ENCODE measurements at places on chromosomes 7 and 10.

DNA sequence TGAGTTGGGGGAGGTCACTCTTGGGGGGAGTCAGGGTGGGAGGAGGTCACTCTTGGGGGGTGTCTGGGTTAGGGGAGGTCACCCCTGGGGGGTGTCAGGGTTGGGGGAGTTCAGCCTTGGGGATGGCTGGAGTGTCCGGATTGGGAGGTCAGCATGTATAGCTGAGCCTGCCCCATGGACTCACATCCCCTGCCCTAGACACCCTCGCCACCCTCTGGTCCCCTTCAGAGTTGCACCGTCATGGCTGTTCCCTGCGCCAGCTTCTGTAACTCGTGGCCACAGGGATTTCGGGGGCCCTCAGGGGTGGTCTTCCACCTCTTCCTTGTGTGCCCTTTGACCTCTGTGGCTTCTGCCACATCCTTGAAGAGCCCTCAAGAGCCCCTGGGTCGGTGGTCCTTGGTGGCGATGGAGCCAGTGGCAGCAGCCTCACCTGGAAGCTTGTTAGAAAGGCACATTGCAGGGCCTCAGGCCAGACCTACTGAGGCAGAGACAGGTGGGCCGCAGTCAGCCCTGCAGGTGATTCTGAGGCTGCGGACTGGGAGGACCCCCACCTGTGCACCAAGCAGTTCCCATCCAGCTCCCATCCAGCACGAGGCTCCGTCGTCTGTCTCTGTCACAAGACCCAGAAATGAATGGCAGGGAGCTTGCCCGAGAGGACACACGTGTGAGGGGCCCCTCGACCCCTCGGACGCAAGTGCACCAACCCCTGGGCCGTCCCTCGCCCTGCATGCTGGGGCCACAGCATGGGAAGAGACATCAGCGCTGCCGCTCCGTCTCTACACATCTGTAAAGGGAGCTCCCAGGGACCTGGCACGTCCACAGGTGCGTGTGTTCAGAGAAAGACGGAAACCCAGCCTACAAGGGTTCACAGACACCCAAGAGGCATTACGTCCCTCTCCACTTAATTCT is 44.7 kb upstream of the SUN1 start:
- no peak for DNase-seq

- no peak for DNase-seq
Measured at GRCh38 chr7:12220389-12221046, 9.4 kb downstream of the TMEM106B start.

GRCh38 chr7:7918736-7919448 is 49.7 kb upstream of the GLCCI1 start:
- DNase-seq: no peak

DNA sequence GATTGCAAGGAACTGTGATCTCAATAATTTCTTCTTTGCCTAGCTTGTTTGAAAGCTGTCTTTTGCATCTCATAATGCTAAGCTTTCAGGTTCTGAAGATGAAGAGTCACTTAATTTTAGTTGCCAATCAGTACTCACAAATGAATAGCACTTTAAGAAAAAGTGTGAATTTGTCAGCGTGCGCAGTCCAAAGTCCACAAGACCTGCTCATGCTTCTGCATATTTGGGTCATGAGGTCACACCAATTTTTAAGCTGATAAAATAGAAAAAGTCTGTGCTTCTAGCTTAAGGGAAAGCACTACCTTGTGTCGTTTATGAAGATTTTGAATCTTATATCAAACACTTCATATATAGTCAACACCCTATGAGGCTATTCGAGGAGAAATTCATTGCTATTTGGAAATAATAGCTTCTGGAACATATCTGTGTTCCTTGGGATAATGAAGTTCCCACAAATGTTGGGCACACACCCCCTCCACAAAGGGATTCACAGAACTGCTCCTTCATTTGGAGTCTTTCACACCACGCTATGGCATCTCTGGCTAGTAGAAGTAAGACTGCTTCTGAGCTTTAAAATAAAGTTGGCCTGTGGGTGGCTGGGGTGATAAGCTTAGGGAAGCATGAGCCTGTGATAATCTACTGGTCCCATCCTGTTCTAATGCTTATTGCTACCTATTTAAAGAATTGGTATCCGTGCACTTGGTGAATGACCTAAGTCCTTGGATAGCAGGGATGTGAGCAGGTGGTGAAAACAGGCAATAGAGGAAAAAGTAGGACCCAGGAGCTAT is 33.3 kb downstream of the A1CF start:
- DNase-seq: no peak

DNA sequence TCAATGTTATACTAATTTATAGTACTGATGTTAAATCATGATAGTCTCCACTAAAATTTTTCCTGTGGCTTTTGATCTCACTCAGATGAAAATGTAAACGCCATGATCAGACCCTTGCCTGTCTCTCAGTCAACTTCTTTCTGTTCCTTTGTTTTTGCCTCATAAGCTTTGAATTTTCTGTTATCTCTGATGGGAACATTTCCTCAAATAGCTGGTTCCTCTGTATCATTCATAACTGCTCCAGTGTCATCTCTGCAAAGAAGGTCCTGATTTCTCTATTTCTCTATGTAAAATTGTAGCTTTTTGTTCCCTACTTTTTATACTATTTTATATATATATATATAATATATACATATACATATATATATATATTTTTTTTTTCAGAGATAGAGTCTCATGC is 67.5 kb downstream of the GPR141 start:
- DNase-seq: no peak

GRCh38 chr7:26620352-26620751 is 244.0 kb downstream of the SKAP2 start:
- DNase-seq: no peak

GRCh38 chr10:116888380-116889055 is 39.2 kb downstream of the ENO4 start:
- DNase-seq: no peak
